Nephron progenitor cell (in vitro differentiated cells): ENCODE measurements at places on chromosomes 6 and 20.

DNA sequence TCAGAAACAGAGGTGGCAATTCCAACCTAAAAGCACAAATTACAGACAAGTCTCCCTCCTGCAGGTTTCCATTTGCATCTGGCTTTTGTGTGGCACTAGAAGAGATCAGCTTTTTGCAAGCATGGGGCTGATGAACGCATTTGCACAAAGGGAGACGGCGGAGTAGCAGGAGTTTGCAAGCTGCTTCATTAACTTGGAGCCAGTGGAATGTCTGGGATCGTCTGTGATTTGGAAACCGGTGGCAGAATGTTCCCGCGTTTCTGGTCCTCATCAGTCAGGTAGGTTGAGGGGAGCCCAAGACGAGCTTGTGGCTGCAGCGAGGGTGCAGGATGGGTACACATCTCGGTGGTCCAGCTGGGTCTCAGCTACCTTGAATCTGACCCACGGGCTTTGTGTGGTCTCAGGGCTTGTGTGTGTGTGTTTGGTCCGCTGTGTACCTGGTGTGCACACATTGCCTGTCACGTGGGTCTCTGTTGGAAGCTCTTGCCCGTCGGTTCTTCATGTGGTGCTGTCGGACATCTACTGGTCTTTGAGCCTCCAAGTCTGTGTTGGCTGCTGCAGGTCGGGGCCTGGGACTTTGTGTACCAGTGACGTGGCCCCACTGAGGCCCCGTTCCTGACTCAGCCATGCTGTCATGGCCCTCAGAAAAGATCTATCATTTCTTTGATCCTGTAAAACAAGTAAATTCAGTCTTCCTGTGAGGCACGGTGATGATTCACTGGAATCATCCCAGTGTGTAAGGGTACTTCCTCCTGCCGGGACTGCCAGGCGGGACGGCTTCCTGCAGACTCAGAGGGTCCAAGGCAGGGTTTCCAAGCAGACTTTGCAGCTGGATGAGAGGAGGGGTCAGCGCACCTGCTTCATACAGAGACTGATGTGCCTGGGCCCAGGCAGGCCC, 12.4 kb upstream of the MYT1 start:
- H3K4me1 ChIP-seq = peaks cover 14% of the 10 kb centered on the region
- DNase-seq = no peak
- H3K36me3 ChIP-seq = no peaks in the 10 kb centered on the region

DNA sequence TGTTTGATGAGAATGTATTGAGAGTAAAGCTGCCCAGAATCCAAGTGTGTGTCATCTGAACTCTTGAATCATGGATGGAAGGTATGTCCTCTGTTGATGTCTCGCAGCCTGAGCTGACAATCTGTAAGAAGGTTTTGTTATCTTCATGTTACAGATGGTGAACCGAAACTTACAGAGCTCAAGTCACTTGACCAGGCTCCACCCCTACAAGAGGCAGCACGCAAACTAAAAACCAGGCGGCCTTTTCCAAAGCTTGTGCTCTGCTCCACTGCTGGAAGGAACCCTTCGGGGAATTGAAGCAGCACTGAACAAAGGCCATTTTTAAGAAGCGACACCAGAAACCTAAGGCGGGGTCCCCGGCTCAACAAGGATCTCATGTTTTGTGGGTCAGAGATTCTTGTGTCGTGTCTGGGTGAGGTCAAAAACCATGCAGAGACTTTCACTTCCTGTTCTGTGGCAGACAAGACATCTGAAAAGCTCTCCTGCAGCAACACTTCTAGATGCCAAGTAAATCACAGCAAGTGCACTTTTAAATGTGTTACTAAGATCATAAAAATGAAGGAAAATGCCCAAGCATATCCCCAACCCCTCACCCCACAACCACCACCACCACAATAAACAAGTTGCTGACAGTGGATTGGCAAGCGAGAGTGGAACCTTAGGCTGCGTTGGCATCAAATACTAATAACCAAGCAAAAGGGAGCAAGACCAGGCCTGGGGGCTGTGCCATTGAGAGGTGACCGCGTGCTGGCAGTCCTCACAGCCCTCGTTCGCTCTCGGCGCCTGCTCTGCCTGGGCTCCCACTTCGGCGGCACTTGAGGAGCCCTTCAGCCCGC, 27.3 kb downstream of the NQO2 start:
- peaks cover 44% of the 10 kb centered on the region for H3K4me1 ChIP-seq
- peaks cover 12% of the 10 kb centered on the region for H3K36me3 ChIP-seq
- H3K27me3 ChIP-seq = no peaks in the 10 kb centered on the region
- no peak overlapping the region for H3K4me3 ChIP-seq
- H3K27ac ChIP-seq = peak overlapping the region; percentile 88

- H3K4me3 ChIP-seq = no peak overlapping the region
- H3K36me3 ChIP-seq = peaks cover 52% of the 10 kb centered on the region
- no peaks in the 10 kb centered on the region for H3K27me3 ChIP-seq
- H3K4me1 ChIP-seq = peaks cover 34% of the 10 kb centered on the region
Measured at GRCh38 chr6:79546186-79546585, 9.0 kb upstream of the LCA5 start.

- H3K27ac ChIP-seq = no peak overlapping the region
- H3K4me3 ChIP-seq = no peak overlapping the region
- H3K27me3 ChIP-seq = peaks cover 6% of the 10 kb centered on the region
Measured at GRCh38 chr20:33554914-33555420, 65.1 kb downstream of the CBFA2T2 start.

GRCh38 chr6:5084781-5085647, at the start of gene PPP1R3G:
TSS of gene PPP1R3G (plus strand) at chr6:5085341. CDS start at chr6:5085486, 145 bp downstream.
- peak; percentile 54 for DNase-seq
- no peaks in the 10 kb centered on the region for H3K36me3 ChIP-seq
- H3K27ac ChIP-seq = no peak within 1 kb of the TSS
- H3K4me3 ChIP-seq = peak within 1 kb of the TSS; percentile 85
- H3K4me1 ChIP-seq = peaks cover 10% of the 10 kb centered on the region

DNA sequence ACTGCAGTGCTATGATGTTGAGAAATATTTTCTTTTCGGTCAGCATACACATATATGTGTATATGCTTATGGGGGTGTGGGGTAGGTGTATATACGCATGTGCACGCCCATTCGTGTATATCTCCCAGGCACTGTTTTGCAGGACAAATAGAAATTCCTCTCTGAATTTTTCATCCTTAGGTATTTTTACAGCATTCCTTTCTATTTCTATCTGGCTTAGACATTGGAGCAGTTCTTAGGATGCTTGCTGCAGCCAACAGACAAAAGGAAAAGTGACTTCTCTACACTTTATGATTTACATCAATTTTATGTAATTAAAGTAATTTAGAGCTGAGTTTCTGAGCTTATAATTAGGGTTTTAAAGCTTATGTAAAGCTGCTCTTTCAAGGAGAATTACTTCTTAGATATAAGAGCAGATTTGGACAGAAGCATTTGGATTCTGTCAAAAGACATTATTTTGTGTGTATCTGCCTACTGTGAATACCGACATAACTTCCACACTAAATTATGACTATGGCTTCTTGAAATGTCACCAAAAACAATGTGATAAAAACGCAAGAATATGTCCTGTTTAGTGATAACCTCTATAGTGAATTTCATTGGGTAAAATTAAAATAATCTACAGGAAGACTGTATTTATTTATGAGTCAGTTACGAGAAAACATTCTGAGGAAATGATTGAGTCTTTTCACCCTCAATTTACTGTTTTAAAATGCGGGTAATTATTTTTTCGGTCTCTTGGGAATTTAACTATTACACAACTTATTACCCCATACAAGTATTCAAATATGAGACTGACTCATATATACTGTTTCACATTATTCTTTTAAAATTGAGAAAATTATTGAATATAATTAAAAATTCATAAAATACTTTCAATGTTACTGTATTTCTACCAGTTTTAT, 21.3 kb upstream of the CEP43 start:
- DNase-seq = no peak
- peaks cover 73% of the 10 kb centered on the region for H3K36me3 ChIP-seq
- peak overlapping the region; percentile 83 for H3K27ac ChIP-seq

DNA sequence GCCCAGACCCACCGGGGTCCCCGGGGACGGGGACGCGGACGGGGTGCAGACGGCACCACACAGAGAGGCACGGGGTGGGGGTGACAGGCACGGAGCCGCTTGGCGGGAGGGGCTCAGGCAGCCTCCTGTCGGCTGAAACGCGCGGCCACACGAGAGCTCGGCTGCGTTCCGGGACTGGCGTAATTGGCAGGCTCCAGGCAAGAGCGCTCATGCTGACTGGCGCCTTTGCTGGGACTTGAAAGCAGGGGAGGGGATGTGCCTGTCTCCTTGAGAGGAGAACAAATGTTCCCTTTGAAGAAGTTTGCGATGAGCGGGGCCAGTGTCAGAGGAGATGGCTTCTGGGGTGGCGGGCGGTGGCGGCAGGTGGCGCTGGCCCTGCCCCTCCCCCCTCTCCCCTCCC, 25.8 kb downstream of the BHLHE23 start:
- H3K27me3 ChIP-seq = peaks cover 33% of the 10 kb centered on the region
- DNase-seq = peak; percentile 55
- no peak overlapping the region for H3K27ac ChIP-seq
- H3K36me3 ChIP-seq = no peaks in the 10 kb centered on the region
- peaks cover 65% of the 10 kb centered on the region for H3K4me1 ChIP-seq

DNA sequence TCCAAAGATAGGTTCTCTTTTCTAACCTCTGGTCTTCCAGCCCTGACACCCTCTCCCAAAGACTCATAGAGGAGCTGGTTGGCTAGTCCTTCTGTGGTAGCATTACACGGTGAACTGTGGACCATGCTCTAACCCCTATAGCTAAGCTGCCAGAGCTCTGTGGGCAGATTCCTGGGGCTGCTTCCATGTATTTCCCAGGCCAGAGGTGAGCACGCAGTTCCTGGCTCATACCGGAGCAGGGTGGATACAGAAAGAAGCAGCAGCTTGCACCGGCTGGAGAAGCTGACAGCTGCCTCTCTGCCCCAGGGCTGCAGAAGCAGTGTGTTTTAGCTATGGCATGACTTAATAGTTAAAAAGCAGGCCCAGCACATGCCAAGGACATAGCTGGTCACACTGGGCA, 84.1 kb upstream of the FOXP4 start:
- peaks cover 32% of the 10 kb centered on the region for H3K4me1 ChIP-seq
- H3K27ac ChIP-seq = no peak overlapping the region
- peaks cover 91% of the 10 kb centered on the region for H3K27me3 ChIP-seq
- DNase-seq = no peak

DNA sequence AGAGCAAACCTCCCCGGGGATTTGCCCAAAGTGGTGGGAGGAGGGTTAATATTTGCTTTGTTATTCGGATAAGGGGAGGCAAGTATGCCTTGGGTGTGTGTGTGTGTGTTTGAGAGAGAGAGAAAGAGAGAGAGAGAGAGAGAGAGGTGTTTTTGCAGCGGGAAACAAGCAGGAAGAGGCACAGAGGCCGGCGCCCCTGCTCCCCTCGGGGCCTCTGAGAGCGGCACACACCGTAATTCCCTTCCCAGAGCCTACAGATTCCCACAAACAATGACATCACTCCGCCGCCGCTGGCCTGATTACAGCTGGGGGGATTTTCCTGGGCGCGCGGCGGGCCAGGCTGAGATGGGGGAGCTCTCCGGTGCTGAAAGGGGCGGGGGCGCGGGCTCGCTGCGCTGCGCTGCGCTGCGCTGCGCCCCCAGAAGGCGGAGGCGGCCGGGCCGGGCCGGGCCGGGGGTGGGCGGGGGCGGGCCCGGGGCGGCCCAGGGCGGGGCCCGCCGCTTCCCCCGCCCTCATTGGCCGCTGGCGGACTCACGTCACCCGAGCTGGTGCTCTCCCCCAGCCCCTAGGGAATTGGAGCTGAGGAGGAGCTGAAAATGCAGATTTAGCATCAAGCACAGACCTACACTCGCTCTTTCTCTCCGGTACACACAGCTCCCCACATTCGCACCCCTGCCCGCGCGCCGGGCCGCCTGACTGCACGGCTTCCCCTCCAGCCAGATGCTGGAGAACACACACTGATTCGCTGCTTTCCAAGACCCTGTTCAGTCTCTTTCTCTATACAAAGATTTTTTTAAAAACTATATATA, at the start of gene PCSK2:
Gene PCSK2 (plus strand): TSS at position 631 of the 809 bp plus-strand sequence. CDS start 266 bp downstream, outside the sequence.
- H3K4me1 ChIP-seq = peaks cover 40% of the 10 kb centered on the region
- peaks cover 80% of the 10 kb centered on the region for H3K27me3 ChIP-seq
- H3K36me3 ChIP-seq = no peaks in the 10 kb centered on the region
- H3K4me3 ChIP-seq = peak within 1 kb of the TSS; percentile 84

DNA sequence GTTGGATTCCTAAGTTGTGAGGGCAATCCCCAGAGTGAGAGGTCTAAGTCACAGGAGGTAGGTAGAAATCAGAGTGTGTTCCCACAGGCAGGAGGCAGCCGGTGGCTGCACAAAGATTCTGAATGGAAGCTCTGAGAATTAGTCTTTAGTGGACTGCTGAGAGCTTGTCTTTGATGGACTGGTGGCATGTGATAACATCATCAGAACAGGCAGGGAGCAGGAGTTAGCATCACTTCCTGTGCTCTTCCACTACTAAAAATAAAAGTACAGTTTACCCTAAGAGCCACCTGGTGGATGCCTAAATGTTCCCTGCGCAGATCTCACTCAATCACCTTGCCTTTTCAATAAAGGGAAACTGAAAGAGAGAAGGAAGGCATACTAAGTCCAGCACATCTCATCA, 294.6 kb upstream of the POU3F2 start:
- H3K4me3 ChIP-seq = no peak overlapping the region
- no peaks in the 10 kb centered on the region for H3K27me3 ChIP-seq
- no peaks in the 10 kb centered on the region for H3K4me1 ChIP-seq
- no peak for DNase-seq
- H3K36me3 ChIP-seq = no peaks in the 10 kb centered on the region
- peak overlapping the region; percentile 71 for H3K27ac ChIP-seq

DNA sequence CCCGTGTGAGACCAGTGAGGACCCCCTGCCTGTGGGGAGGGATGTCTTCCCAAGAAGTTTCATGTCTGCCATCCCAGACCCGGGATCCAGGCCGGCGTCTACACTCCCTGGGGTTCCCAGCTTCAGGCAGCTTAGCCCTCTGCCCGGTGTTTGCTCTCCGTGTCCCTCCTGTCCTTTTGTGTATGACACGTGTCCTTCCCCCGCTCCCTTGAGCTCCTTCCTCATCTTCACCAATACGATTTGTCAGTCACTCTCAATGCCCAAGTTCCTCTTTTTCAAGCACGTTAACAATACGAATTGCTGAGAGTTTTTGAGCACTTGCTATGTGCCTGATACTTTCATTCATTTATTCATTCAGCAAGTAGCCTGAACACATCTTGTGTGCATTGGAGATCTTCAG, 115.6 kb upstream of the PTPN1 start:
- H3K4me3 ChIP-seq = no peak overlapping the region
- peaks cover 10% of the 10 kb centered on the region for H3K27me3 ChIP-seq
- no peaks in the 10 kb centered on the region for H3K36me3 ChIP-seq
- H3K27ac ChIP-seq = no peak overlapping the region
- H3K4me1 ChIP-seq = peaks cover 39% of the 10 kb centered on the region

DNA sequence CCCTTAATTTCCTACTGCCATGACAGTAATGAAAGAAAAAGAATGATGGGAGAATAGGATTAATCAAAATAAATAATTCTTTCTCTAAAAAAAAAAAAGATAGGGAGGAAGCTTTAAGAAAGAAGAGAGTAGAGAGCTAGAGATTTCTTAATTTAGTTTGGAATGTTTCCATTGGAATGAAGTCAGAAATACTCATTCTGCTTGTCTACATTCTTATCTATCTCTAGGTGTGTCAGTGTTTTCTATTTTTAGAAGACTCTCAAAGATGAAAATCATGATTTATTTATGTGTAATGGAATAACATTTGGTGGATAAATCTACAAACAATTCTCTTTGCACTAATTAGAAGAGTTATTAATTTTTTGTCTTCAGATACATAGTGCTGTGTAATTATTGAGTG, 38.0 kb upstream of the HIVEP1 start:
- no peak overlapping the region for H3K4me3 ChIP-seq
- no peaks in the 10 kb centered on the region for H3K36me3 ChIP-seq
- H3K27ac ChIP-seq = no peak overlapping the region
- H3K27me3 ChIP-seq = peaks cover 2% of the 10 kb centered on the region
- peaks cover 9% of the 10 kb centered on the region for H3K4me1 ChIP-seq
- DNase-seq = no peak

GRCh38 chr20:17403461-17403860, 127.7 kb downstream of the BFSP1 start:
- no peaks in the 10 kb centered on the region for H3K4me1 ChIP-seq
- DNase-seq = no peak
- H3K36me3 ChIP-seq = no peaks in the 10 kb centered on the region
- no peak overlapping the region for H3K27ac ChIP-seq
- H3K4me3 ChIP-seq = no peak overlapping the region
